ENCODE measurements at places on chromosomes 12 and 14.

- no peak for DNase-seq
Observed at GRCh38 chr14:29045237-29045636, 278.6 kb downstream of the FOXG1 start.

DNA sequence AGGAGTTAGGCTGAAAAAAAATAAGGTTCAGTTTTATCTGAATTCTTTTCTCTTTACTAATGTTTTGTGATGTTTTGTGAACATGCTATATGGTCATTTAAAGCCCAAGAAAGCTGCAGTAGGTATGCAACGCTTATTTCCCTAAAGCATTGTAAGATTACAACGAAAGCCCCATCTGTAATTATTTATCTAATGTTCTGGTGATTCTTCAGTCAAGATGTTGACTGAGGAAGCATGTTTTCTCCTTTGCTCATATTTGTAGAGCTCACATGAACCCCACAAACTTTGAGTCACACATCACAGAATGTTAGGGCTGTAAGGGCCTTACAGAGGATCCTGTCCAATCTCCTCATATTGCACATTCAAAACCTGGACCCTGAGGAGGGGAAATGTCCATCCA lies 3.2 kb upstream of the TUBA1C start:
- no peak for DNase-seq

DNA sequence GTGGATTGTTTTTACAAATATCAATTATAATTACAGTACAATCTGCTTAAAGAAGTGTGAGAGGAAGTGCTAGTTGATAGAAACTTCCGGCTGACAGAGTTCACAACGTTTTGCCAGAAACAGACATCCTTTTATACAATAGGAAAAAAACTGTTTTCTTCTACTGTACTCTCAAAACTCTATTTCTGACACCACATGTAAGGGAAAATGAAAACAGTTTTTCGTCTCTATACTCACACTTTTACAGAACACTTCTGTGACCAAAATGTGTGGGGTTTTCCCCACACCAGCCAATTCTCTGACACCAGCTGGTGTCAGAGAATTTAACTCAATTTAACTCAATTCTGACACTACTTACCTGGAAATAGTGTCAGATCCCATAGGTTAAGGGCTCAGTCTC lies 24.2 kb upstream of the HIF1A start:
- DNase-seq = peak; percentile 48

GRCh38 chr12:38155526-38156496 lies 160.8 kb upstream of the ALG10B start:
- DNase-seq = no peak

DNA sequence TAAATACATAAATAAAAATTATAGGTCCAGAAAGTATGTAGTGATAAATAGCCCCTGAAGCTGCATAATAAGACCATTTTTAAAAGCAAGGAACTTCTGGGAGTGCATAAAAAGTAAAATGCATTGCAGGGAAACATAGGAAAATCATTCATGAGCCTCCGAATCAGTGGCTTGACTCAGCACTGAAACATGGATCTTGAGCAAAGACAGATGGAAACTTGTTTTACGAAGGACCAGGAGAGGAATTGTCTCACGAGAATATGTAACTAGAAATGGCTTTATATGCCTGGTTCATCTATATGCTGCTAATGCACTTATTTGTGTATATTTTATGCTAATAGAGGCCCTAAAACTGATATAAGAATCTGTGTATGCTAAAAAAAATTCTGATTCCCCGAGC lies 14.7 kb downstream of the TMEM30B start:
- no peak for DNase-seq

- DNase-seq = no peak
Observed at GRCh38 chr12:93978553-93978952, 169.8 kb upstream of the PLXNC1 start.

- peak; percentile 70 for DNase-seq
Observed at GRCh38 chr12:122123051-122123760, 44.6 kb downstream of the MLXIP start.

GRCh38 chr14:53630336-53630735 lies 326.3 kb downstream of the BMP4 start:
- DNase-seq = peak; percentile 44

DNA sequence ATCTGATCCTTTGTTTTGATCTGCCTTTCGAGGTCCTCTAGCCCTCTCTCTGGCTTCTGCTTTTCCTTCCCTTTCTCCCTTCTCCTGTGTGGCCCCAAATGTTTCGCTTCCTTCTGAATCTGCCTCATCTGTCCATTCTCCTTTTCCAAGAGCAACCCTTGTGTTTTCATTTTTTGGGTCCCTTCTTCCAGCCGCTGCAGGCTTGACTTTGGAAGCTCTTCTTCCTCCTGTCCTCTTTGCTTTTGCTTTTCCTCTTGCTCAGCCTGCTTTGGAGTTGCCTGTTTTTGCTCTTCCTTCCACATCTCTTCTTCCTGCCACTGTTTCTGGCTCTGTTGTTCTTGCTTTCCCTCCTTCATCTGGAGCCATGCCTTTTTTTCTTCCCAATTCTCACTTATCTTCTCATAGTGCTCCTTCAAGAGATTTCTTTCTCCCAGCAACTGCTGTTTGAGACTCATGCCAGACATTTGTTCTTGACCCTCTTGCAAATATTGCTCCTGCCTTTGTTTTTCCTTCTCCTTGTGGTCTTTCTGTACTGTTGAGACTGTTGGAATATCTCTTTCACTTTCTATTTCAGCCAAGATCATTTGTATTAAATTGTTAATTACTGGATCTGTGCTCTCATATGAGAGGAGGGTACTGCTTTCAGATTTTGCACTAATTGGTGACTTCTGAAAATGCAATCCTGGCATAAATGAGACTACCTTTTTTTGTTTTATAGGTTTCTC lies 42.4 kb downstream of the FAM186A start:
- no peak for DNase-seq

- DNase-seq = no peak
Observed at GRCh38 chr14:97156705-97157104, 359.5 kb downstream of the VRK1 start.

DNA sequence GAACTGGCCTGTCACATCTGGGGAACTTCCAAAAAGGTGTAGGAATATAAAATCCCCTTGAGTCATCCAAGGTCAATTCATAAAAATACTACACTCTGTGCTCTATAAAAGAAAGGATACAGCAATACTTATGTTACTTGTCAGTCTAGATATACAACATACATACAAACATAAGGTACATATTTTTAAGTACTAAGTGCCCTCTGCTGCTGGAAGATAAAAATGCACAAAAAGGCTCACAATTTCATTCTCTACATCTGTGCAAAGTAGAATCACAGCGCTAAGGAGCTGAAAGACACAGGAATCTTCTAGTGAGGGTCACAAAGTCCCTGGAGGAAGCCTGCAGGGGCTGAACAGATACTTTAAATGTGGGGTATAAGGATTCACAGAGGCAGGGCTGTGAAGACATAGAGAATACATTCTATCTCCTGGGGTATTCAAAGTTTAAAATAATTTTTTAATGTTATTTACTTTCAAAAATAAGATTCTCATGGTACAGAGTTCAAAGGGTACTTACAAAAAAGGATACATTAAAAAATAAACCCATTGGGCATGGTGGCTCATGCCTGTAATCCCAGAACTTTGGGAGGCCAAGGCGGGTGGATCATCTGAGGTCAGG lies 10.2 kb upstream of the GOLGA5 start:
- peak; percentile 50 for DNase-seq

DNA sequence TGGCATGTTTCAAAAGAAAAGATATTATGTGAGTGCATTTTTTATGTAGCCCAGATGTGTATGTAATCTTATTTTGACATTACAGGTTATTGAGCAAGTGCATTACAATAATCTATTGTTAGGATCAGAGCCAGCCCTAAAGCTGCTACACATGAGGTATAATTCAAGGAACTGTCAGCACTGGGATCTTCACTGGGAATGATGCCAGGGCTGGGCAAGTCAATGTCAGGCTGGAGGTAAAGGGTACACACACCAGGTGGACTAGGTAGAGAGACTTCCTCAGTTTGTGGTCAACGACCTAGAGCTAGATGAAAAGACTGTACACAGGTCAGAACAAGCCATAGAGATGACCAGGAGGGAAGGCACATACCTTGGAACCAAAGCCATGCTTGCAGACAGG lies 15.4 kb downstream of the TRIM9 start:
- no peak for DNase-seq

DNA sequence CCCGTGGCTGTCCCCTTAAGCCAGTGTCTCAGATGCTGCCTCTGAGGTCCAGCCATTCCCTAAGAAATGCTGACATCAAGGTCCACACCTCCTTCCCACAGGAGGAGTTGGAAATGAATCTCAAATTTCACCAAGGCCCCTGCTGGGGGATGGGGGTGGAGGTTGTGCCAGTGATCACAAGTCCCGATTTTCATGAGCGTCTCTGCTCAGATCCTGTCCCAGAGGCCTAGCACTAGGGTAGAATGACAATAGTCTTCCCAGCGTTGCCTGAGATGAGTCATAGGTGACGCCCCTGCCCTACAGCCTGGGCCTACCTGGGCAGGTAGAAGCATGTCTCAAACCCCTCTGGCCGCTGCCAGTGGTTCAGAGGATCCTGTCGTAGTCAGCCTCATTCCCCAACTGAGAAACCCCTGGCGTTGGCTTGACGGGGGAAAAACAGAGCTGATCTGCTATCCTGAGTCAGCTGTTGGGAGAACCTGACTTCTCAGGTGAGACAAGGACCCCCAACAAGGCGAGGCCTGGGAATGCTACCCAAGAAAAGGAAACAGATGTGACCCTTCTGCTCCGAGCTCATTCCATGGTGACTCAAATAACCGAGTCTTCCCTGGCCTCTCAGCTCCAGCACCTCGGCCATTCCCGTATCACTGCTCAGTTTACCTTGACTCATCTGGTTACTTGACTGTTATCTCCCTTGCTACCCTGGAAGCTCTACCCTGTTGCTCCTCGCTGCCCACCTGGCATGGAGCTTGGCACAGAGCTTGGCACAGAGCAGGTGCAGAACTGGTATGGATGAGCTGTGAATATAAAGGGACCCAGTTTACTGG lies 21.8 kb upstream of the SPPL3 start:
- DNase-seq = no peak

DNA sequence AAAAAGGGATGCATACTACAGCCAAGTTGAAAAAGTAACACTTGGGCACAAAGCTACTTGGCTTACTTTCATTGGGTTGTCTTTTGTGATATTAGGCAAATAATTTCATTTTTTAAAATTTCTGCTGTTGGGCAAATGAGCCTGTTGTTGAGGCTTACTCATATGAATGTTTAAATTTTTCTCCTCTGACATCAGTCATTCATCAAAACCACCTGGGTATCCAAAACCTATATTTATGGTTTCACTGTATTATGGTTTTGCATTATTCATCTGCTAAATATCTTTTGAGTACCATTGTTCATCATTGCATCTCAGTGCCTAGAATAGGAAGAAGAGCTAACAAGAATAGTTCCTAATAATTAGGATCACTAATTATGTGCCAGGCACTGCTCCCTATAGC lies 28.1 kb downstream of the DYRK2 start:
- DNase-seq = no peak

DNA sequence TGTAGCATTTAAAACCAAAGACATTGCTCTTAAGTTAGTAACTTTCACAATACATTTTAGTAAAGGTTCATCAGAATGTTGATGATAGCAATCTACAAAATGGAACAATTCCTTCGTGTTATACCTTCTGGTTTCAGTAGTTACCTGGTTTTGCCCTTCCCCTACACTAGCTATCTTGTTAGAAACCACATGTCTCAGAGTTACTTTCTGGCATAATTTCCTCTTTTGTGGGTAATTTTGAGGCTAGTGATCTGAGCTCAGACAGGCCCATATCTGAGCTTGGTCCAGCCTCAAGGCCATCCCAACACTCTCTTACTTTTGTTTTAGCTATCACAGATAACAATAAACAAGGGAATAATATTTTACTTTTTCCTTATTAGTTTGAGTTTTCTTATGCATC lies 196.9 kb downstream of the KITLG start:
- no peak for DNase-seq

DNA sequence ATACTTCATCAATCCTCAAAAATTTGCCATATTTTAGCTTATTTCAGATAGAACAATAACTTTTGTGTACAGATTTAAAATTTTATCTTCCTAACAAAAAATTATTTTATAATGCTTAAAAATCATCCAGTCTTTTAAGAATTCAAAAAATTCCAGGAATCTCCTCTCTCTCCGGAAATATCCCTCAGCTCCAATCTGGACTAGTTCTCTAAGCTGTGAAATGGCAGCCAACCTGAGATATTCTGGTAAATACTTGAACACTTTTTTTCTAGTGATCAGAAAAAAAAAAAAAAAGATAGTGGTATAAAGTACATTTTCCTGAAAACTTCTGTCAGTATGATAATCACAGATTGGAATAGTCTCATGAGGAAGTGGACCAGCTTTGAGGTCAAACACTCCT lies 57.6 kb downstream of the SSPN start:
- no peak for DNase-seq

DNA sequence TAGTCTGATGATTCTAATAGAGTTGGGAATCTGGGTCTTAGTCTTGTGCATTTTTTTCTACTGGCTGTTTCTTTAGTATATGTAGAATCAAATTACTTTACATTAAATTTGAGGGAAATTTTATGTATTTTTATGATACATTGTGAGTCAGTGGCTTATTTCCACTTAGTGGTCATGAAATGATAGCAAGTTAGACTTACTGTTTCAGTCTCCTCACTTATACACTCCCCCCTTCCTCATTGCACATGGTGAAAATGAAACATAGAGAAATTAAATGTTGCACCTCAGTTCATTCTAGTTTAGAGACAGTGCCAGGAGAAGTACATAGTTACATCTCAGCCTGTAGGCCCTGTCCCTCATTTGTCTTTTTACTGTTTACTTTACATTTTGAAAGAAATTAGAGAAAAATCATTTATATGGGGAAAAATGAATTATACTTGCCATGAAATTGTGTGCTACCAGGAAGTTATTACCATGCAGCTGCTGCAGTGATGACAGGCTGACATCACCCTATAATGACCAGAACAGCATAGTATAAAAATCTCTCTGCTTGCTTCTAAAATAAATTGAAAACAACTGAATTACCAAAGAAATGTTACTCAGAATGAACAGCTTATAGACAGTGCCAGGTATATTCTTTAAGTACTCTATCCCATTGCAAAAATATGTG lies 113.2 kb downstream of the TRMT5 start:
- DNase-seq = no peak

GRCh38 chr14:30369502-30370180 lies 189.3 kb upstream of the G2E3 start:
- DNase-seq = no peak

DNA sequence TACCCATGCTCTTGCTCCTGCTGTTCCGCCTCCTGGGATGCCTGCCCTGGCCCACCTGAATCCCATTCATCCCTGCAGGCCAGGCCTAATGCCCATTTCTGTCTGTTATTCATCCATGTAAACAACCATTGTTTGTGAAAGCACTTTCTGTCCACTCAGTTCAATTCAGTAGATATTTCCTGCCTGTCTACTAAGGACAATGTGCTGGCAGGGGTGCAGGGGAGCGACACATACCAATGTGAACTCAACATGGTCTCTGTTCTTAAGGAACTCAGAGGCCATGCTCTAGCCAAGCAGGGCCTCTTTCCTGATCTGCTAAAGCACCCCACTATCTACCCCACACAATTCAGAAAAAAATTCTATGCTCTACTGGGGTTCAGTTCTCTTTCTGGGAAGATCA lies 88.5 kb upstream of the ZFP36L1 start:
- no peak for DNase-seq

- peak; percentile 84 for DNase-seq
Observed at GRCh38 chr12:11500188-11500860, 105.0 kb upstream of the PRB2 start.
